ENCODE measurements at places on chromosomes 7 and 10.

- DNase-seq: no peak
Observed at GRCh38 chr10:34430685-34431084, 384.4 kb downstream of the PARD3 start.

- DNase-seq: no peak
Observed at GRCh38 chr7:110885474-110885873, 205.5 kb upstream of the LRRN3 start.

DNA sequence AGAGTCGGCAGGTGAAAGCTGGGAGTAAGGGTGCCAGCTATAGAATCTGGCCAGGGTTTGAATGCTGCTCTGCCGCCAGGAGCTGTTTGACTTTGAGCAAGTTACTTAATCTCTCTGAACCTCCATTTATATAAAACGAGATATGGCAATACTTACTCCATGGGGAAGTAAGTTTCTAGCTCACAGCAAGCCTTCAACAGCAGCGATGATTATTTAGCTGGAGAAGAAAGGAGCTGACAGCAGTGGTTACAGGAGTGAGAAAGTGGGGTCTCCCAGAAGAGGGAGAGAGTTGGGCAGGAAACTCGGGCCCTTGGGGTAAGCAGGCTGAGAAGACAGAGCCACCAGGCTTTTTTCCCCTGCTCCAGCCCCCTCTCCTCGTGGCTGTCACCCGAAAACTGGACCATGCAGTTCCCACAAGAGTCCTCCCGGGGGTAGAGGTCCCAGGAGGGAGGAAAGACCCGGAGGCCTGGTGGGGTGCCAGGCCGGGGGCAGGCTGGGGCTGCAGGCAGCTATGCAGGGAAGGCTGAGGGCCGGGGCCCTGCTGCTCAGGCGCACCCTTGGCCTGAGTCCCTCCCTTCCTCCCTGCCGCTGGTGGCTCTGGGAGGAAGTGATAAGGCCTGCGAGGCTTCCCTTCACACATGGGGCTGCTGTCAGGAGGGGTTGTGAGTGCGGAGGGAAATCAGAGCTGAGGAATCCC, 3.5 kb downstream of the NOS3 start:
- no peak for DNase-seq

DNA sequence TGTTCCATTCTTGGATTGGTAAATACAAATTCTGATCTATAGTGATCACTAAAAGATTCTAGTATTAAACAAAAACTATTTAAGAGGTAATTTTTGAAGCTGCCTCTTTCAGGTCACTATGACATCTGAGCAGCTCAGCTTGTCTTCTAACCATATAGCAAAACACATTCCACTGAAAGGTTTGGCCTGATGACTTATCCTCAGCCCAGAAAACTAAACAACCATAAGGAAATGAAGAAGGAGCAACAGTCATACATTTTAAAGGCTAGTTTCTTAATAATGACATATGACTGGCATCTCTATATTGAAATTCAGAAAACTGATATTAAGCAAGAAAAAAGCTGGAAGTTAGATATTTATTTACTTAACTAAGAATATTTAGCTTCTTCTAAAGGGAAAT, 24.6 kb downstream of the NT5C2 start:
- no peak for DNase-seq

GRCh38 chr7:74092964-74093471, 9.4 kb downstream of the LIMK1 start:
- DNase-seq: no peak

- DNase-seq: no peak
Observed at GRCh38 chr10:45660876-45661411, 11.6 kb downstream of the ZFAND4 start.

DNA sequence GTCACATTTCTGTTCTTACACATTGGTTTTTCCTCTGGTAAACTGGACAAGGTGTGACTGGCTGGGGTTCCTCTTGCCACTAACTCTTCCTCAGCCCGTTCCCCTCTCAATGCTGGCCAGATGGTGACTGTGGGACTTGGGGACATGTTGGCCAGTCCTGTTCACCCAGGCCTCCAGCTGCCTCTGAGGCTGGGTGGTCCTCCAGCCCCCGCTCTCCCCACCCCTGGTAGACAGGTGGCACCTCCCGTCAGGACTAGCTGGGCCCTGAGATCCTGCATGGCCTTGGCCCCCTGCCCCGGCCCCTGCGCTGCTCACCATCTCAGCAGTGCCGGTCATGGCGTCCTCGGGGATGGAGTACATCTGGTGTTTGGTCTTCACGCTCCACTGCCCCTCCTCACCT, 10.8 kb upstream of the MYL7 start:
- DNase-seq: no peak

DNA sequence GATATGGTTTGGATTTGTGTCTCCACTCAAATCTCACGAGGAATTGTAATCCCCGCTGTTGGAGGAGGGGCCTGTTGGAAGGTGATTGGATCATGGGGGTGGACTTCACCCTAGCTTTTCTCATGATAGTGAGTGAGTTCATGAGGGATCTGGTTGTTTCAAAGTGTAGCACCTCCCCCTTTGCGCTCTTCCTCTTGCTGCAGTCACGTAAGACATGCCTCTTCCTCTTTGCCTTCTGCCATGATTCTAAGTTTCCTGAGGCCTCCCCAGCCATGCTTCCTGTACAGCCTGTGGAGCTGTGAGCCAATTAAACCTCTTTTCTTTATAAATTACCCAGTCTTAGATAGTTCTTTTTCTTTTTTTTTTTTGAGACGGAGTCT, 17.1 kb downstream of the CDNF start:
- DNase-seq: no peak

DNA sequence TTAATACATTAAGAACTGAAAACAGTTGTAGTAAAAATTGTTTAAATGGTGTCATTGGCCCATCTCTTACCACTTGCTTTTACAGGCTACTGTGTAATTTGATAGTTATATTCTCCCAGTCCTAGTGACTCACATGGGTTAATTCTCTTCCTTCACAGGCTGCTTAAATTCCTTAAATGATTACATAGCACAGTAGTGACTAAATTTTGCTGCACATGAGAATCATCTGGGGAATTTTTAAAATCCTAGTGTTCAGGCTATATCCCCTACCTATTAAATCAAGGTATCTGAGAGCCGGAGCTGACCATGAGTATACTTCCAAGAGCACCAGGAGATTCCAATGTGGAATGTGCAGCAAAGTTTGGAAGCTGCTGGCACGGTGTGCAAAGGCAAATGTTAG, 45.3 kb upstream of the ZNF800 start:
- DNase-seq: no peak

GRCh38 chr10:680745-681144, 8.7 kb downstream of the DIP2C start:
- no peak for DNase-seq

DNA sequence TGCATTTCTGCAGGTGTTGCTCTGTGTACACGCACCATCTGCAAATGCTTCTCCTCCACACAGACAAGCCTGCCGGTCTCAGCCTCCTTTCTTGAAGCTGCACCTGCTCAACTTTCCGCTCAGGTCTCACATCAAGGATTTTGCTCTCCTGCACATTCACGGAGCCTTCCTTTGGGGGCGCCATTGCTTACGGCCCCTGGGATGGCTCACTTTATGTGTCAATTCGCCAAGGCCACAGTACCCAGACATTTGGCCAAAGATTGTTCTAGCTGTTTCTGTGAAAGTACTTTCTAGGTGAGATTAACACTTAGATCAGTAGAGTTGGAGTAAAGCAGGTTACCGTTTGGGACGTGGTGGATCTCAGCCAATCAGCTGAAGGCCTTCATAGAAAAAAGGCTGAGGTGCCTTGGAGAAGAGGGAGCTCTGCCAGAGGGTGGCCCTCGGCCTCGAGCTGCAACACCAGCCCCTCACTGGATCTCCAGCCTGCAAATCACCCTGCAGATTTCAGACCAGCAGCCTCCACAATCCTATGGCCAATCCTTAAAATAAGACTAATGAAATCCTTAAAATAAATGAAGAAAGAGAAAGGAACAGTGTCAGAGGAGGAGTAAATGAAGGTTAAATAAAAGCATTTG, 39.9 kb upstream of the PPP2R2D start:
- no peak for DNase-seq

GRCh38 chr10:50469778-50470193, 154.0 kb downstream of the SGMS1 start:
- DNase-seq: no peak

GRCh38 chr10:124016804-124017375, 76.5 kb downstream of the CHST15 start:
- peak; percentile 47 for DNase-seq

DNA sequence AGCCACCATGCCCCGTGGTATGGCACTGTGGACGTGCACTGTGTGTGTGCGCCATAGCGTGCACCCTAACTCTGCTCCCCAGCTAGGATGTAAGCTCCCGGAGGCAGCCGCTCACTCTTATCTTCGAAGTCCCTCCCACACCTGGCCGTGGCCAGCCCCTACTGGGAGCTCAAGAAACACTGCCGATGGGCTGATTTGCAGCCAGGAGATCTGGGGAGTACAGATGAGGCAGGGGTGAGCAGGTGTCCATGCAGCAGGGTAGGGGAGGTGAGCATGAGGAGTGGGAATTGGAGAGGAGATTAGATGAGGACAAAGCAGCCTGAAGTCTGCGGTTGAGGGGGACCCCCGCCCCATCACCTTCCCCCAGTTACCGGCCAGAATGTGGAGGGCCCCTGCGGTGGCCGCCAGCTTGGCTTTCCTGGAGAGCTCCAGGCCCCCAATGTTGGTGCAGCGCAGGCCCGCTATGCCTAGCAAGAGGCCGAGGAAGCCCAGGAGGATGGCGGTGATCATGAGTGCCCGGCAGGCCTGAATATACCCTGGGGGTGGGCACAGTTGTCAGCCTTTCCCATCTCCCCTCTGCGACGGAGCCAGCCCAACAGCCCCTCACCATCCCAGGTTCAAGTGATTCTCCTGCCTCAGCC, 3.6 kb downstream of the CLDN15 start:
- DNase-seq: no peak

DNA sequence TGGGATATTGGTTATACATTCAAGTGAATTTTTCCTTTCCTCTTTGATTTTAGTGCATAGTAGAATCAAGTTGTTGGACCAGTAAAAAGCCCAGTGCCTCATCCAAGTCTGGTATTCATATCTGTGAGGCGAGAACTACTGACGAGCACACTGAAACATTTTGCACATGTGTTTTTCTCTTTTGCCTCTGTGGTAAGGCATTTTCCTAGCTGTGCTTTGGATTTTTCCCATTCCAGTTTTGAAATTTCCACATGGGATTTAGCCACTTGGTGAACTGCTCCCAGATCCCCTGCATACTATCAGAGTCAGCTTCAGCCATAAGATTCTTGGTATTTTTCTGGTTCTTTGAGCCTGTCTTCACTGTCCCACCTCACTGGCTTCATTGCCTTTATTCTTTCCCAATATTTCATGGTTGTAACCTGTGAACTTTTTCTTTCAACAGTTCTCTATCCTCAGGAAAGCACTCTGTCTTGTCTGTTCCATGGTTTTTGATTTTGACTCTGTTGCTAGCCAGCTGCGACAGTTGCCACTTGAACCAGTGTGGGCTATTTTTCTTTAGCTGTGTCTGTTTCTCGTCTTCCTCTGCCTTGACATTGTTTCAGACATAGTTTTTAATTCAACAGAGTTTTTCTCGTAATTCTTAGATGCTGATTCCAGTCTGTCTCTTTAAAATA, 239.0 kb downstream of the REEP3 start:
- DNase-seq: no peak

GRCh38 chr10:6136215-6137201, 47.7 kb downstream of the RBM17 start:
- DNase-seq: no peak

GRCh38 chr7:94453898-94454297, 55.7 kb upstream of the CASD1 start:
- no peak for DNase-seq

DNA sequence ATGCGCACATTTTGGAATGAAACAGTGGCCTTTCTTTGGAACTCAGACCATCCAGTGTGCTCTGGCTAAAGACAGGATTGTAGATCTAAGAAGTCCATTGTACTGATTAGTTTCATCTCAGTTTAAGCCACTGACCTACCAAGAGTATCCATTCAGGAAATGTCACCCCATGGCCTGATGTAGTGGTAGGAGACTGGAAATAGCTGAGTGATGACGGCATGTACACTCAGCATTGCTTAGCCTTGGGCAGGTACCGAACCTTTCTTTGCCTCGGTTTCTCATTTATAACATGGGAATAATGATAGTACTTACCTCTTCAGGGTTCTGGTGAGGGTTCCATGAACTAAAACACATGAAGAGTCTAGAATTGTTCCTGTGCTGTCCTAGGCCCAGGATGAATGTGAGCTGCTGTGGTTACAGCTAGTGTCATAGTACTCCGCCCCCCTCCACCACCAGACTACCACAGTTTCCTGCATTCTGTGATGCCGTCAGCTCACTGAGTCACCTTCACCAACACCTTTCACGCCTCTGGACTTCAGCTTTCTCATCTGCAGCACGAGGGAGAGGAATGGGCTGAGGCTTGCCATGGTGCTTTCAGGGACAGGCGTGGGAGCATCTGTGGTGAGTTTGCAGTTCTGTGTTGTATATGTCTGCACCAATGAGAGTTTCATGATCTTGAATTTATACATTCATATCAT, 484.0 kb upstream of the GALNT17 start:
- no peak for DNase-seq

GRCh38 chr7:129612112-129613015, 844 bp downstream of the NRF1 start:
- DNase-seq: peak; percentile 86

DNA sequence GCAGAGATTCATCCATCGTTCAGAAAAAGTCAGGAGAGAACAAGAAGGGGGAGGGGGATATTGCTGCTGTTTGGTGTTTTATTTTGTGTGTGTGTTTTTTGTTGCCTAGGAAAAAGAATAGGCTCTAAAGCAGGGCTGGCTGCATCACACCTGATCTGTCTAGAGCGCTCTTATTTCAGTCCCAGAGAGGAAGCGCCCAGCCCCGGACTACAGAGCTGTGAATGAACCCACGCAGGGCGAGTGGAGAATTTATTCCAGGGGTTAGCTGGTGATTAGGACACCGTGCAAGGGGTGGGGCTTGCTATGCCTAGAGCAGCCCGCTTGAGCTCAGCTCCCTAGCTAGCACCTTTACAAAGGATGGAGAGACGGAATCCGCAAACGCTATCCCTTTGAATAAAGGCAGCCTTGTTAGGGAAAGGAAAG, 621 bp upstream of the FAM13C start:
- peak; percentile 73 for DNase-seq

DNA sequence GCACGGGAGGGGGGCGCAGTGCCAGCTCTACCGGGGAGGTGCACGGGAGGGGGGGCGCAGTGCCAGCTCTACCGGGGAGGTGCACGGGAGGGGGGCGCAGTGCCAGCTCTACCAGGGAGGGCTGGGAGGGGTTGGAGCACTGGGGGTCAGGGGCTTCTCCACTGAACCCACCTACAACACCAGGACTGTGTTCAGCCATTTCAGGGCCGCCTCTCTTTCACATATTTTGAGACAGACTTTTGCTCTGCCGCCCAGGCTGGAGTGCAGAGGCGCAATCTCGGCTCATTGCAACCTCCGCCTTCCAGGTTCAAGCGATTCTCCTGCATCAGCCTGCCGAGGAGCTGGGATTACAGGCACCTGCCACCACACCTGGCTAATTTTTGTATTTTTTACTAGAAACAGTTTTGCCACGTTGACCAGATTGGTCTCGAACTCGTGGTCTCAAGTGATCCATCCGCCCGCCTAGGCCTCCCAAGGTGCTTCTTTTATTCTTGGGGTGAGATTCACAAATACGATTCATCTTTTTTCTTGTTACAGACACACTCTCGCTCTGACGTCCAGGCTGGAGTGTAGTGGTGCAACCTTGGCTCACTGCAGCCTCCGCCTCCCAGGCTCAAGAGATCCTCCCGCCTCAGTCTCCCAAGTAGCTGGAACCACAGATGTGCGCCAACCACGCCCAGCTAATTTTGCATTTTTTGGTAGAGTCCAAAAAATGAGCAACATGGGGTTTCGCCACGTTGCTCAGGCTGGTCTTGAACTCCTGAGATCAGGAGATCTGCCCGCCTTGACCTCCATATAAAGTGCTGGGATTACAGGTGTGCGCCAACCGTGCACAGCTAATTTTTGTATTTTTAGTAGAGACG, 37.0 kb downstream of the ADAP1 start:
- DNase-seq: no peak

Measured in NCI-H1417 (cell line).